EH (cell line): ENCODE measurements at places on chromosomes 7 and 10.

DNA sequence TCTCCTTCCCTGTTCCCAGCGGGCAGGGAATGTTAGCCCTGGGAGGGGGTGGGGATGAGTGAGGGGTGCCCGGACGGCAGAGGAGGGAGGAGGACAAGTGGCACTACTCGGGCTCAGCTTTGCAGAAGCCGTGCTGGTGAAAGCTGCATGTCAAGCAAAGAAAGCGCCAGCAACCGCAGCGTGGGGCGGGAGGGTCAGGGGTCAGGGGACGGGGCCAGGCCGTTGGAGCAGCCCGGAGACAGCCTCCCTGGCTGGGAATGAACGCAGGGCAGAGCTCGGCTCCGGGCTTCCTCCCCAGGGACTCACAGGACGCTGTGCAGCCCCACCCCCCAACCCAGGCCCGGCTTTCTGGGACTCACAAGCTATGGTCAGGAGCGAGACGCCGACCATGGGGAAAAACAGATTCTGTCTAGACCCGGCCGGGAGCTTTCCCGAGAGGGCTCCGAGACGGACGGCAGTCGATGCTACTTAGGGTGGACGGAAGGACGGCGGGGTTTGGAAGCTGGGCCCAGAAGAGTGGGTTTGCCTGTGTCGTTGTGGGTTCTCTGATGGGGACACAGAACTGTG, 113.4 kb downstream of the VIPR2 start:
- no peak for DNase-seq

DNA sequence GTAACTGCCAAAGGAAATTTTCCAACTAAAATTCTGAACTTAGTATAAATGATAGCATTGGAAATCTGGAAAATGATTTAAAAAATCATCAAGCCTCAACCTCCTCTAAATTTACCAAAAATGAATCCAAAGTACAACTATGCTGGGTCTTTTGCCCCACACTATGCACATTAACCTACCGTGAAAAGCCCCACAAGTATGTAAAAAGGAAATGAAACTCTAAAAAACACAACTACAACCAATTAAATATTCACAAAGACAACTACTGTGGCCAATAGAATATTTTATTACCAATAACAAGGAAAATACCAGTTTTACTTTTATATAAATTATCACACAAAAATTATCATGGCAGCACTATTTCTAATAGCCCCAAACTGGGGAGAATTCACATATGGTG, 19.3 kb downstream of the EIF3A start:
- DNase-seq, result no peak

DNA sequence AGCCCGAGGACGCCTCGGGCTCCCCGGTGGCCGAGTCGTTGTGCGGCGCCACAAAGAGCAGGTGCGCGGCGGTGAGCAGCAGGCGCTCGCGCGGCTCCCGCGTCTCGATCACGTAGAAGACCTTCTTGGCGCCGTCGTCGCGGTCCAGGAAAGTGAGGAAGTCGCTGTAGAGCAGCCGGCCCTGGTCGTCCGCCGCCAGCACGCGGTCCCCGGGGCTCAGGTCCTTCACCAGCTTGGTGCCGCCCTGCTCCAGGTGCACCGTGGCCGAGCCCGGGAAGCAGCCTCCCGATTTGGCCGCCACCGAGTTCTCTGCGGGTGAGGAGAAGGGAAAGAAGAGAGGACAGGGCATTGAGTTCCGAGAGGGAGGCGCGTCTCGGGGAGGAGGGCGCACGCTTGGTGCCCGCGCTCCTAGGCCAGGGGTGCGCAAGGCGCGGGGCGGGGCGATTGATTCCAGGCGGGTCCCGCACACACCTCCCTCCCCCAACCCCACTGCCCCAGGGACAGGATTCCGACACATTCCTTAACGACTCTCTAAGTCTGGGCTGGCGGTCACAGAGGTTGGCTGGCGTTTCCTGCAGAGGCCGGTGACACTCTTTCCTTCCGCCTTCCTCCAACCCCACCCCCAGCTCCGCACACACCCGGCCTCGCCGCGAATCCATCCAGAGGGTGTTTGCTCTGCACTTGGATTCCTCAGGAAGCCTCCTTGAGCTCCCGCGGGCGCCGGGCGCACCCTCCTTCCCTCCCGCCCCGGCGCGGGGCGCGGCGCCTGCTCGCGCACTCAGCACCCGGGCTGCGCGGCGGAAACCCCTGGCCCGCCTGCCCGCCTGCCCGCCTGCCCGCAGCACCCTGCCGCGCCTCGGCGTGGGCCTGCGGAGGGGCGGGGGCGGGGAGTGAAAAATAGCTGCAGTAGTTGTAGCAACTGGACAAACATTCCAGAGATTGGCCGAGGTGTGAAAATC, 8.6 kb downstream of the SHH start:
- peak; percentile 25 for DNase-seq

DNA sequence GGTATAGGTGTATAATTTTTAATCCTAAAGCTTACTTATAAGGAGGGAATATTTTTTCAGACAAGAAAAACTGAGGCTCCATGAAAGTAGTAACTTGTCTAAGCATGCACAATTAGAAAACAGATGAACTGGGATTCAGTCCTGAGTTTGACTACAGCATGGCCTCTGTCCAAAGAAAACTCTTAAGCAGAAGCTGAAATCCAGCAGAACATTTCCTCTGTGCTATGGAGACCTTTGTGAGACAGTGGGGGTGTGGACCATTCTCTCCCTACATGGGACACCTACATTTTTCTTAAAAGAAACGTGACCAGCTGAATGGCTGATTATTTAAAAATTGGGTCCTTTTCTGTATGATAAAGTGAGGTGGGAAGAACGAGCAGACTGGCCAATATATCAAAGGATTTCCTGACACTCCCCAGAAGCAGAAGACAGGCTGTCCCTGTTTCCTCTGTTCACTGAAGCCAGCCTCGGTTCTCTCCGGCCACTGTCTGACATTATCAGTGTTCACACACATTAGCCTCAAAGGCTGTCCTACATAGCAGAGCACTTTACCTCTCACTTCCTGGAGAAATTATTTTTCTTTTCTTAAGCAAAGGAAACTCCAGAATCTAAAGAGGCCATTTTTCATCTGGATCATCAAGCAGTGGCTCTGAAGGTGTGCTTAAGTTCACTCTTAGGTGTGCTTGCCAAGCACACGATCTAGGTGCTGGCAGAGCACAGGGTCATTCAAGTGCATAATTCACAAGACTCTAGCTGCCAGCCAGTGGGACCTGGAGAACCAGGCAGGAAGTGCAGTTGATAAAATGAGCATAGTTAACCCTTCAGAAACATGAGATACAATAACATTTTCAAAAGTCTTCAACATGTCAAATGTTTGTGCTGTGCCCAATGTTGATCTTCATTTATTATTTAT, 40.4 kb upstream of the KIAA1217 start:
- no peak for DNase-seq

GRCh38 chr7:120254845-120255244, 18.1 kb upstream of the KCND2 start:
- no peak for DNase-seq

- DNase-seq, result no peak
These were observed 177.6 kb downstream of the ADARB2 start for GRCh38 chr10:1559761-1560160.

GRCh38 chr7:72080341-72080766, 331.8 kb downstream of the CALN1 start:
- no peak for DNase-seq
